ENCODE measurements at places on chromosomes 13 and 19.

GRCh38 chr19:13742756-13743155, 21.6 kb upstream of the MRI1 start:
- no peak for DNase-seq

GRCh38 chr13:30002577-30002976, 152.2 kb upstream of the UBL3 start:
- DNase-seq, result no peak

- DNase-seq, result no peak
These were observed 1.5 kb downstream of the STARD13 start for GRCh38 chr13:33284031-33284430.

DNA sequence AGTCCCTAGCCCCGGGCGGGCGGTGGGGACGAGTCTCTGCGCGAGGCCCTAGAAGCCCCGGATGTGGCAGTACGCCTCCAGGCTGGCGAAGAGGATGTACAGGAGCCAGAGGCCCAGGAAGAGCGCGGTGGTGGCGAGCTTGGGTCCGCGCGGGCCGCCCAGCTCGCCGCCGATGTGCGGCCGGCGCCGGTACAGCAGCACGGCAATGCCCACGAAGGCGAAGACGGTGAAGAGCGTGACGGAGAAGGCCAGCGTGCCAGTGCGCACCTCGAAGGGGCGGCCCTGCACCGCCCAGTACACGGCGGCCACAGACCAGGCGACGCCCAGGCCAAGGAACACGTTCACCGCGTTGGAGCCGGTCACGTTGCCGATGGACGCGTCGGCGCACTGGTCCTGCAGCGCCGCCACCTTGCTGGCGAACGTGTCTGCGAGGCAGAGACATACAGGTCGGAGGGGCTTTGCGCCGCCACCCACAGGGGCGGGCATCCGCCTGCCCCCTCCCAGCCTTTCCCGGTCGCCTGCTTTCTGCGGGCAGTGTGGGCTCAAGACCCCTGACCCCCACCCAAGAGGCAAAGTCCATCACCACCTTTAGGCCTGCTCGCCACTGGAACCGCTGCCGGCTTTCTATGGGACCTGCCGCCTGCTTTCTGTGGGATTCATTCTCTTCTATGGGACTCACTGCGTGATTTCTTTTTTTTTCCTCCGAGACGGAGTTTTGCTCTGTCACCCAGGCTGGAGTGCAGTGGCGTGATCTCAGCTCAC, 10.9 kb upstream of the MEIS3 start:
- no peak for DNase-seq

DNA sequence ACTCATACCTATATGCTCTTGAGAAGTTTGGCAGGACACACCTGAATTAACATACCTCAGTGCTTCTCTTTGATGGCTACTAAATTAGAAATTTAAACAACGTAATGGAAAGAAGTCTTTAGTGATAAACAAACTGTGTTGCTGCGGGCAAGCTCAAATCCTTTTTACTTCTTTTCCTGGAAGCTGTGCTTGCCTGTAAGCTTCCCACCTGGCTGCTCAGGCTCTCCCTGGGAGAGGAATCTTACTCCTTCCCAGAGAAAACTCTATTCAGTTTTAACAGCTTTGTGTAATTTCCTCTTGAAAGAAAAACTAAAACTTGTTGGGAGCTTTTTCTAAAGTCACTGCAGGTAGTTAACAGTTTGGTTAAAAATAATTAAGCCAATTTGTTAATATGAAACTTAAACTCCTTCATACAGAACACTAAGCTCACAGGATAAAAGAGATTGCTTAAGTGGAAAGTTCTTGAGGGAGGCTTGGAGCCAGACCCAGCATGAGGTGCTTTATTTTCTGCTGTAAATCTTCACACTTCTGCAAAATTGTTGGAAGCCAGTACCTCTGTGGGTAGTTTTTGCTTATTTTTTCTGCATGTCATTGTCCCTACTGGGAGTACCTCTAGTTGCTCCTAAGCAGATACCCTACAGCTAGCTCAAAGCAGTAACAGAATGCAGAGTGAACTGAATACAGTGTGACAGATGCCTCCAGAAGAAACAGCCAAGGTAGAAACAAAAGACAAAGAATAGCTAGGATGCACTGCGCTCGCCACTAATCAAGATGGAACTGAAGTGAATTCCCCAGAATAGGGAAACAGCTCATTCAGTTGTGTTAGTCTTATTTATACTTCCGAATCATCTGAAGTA, 1253.0 kb downstream of the PCDH17 start:
- DNase-seq, result no peak

DNA sequence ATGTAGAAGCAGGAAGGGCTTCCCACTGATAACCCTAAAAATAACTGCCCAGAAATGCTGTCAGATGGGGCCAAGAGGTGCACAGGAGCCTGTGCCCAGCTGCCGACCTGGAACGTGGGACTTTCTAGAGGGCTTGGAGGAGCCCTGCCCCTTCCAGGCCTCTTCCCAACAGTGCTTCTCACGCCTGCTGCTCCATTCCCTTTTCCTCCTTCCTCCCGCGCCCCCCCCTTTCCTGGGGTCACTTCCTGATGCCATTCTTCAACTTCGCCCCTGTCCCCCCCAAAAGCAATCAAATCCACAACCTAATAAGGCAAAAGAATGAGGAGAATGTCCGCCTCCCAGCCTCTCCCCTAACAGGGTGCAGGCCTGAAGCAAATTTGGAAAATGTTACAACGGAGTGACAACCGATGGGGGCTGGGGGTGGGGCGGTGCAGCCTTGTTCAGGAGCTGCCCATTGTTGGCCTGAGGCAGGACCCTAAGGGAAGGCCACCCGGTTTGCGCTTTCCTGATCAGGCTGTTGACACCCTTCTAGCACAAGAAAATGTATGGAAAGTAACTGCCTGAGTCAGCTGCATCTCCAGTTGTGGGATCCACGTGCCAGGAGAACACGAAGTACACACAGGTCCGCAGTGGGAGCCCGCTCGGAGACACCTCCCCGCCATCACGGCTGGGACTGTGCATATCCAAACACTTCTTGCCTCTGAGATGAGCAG, 18.7 kb downstream of the ACTN4 start:
- DNase-seq, result no peak
